Activated naive CD4-positive, alpha-beta T cell treated with anti-CD3 and anti-CD28 coated beads for 36 hours (primary cell): ENCODE measurements at places on chromosomes 3 and 15.

- no peaks in the 10 kb centered on the region for H3K36me3 ChIP-seq
- no peak overlapping the region for H3K4me3 ChIP-seq
- no peak for DNase-seq
- H3K27ac ChIP-seq, result no peak overlapping the region
- no peaks in the 10 kb centered on the region for H3K27me3 ChIP-seq
These were observed 8.7 kb upstream of the ACAP2 start for GRCh38 chr3:195451373-195452015.

DNA sequence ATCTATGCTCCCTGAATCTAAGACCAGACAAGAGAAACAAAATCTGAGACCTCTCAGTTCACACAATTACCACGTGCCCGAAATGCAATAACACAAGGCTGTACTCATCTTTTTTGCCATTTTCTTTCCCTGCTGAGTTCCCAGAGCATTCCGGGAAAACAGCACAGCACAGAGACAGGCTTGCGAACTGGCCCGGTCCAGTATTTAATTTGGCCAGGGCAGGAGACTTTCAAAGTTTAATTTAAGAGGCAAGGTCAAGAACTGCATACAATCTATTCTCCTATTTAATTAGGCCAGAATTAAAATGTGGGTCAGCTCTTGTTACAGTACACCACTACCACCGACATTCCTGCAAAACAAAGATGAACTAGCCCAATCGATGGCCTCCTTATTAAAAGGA, 87.5 kb upstream of the SNRPA1 start:
- H3K27ac ChIP-seq, result no peak overlapping the region
- no peaks in the 10 kb centered on the region for H3K27me3 ChIP-seq
- no peak overlapping the region for H3K4me3 ChIP-seq
- no peak for DNase-seq
- no peaks in the 10 kb centered on the region for H3K36me3 ChIP-seq

DNA sequence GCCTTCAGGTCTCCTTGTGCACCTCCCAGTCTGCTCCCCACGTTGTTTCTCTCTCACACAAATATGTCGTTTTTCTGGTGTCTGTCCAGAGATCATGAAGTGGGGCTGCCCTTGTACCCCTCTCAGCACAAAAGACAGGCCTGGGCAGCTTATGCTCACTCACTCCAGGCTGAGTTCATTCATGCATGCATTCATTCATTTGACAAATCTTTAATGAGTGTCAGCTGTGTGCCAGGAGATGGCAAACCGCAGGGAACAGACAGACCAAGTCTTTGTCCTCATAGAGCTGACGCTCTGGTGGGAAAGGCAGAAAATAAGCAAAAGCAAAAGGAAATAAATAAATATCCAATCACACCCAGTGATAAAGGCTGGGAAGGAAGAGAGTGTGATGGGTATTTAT, 7.6 kb upstream of the TRH start:
- DNase-seq, result no peak
- no peaks in the 10 kb centered on the region for H3K36me3 ChIP-seq
- no peak overlapping the region for H3K27ac ChIP-seq
- H3K4me1 ChIP-seq, result no peaks in the 10 kb centered on the region
- no peak overlapping the region for H3K4me3 ChIP-seq

DNA sequence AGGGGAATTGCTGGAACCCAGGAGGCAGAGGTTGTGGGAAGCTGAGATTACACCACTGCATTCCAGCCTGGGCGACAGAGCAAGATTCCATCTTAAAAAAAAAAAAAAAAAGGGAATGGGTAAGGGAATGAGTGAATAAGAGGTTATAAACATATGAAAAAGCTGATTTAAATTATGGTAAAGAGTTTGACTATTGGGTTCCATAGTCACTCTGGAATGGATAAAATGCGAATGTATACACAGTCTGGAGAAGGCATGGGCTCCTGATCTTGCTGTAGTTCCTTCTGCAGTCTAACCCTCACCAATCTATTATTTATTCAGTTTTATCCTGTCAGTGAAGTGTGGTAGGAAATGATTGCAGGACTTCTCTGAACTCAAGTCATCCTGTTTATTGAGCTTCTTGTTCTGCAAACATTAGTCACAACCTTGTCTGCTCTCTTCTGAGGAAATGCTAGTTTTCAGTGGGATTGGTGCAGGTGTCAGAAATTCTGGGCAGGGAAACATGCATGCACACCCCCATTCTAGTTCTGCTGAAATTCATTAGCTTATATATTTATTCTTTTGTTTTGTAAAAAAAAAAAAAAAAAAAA, 190.9 kb upstream of the CFAP20DC start:
- DNase-seq, result no peak
- no peaks in the 10 kb centered on the region for H3K27me3 ChIP-seq
- no peak overlapping the region for H3K27ac ChIP-seq
- no peaks in the 10 kb centered on the region for H3K36me3 ChIP-seq

- H3K4me1 ChIP-seq, result no peaks in the 10 kb centered on the region
- H3K27ac ChIP-seq, result no peak overlapping the region
- no peak overlapping the region for H3K4me3 ChIP-seq
- H3K27me3 ChIP-seq, result peaks cover 4% of the 10 kb centered on the region
- no peak for DNase-seq
- no peaks in the 10 kb centered on the region for H3K36me3 ChIP-seq
These were observed 321.4 kb upstream of the NECTIN3 start for GRCh38 chr3:110750201-110750600.
